CD4-positive, alpha-beta T cell treated with Interleukin-2 at 100 ng/mL for 4 hours (primary cell): ENCODE measurements at places on chromosomes 7 and 10.

GRCh38 chr10:79547973-79548372 is 12.2 kb downstream of the SFTPA2 start:
- DNase-seq: peak; percentile 1

- DNase-seq: no peak
These were observed 17.6 kb downstream of the GPRIN2 start for GRCh38 chr10:46538717-46539426.

DNA sequence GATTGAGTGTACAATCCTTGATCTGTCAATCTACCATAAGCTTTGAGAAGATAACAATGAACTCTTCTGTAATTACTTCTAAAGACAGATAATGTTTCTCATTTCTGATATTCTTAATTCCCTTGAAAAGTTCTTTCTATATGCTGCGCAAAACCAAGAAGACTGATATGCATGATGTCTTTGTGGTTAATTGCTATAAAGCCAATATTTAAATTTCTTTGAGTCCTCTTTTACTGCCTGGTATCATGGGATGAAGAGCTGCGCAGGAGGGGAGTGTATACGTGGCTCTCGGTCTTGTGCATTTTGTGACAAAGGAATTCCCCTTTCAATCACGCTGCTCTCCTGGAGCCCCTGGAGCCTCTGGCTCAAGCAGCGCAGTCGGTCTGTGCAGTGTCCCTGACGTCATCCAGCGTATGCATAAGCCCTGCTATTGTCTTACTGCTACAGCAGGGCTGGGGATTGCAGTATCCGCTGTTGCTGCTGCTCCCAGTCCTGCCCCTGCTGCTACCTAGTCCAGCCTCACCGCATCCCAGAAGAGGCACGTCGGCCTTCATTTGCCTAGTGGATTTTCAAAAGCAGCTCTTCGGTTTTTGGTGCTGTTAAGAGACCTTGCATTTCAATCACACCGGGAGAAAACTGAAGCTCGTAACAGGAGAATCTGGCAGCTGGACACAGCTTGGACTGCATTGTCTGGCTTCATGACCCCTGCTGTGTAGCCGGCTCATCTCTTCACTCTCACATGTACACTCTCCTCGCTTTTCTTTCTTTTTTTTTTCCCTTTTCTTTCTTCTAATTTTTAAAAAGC is 66.7 kb downstream of the ST7 start:
- no peak for DNase-seq

DNA sequence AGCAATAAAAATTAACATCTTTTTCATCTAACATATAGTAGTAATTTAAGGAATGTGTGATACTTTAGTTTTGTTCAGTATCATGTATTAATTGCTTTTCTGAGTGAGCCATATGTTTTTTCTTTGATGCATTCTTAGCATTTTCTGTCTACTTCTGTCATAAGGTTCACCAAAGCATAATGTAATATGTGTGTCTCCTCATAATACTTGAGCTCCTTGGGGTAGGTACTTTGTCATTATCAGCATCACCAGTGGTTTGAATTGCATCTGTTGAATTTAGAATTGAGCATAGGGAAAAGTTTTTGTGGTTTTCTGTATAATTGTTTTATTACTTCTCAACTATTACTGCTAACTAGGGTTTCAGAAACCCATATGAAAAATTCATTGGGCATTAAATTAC is 26.5 kb downstream of the VPS50 start:
- no peak for DNase-seq

DNA sequence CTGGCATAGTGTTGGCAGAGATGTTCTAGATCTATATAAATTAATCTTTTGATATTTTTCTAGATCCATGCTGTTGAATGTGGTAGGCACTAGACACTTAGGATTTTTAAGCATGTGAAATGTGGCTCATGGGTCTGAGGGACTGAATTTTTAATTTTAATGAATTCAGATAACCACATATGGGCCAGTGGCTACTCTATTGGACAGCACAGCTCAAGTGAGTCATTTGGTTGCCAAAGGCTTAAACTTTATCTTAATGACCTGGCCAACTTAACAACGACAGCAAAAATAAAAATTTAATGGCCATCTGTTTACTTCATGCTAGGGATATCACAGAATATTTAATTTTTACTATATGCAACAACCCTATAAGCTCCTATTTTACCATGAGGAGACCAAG is 61.4 kb downstream of the CDK14 start:
- DNase-seq: no peak

DNA sequence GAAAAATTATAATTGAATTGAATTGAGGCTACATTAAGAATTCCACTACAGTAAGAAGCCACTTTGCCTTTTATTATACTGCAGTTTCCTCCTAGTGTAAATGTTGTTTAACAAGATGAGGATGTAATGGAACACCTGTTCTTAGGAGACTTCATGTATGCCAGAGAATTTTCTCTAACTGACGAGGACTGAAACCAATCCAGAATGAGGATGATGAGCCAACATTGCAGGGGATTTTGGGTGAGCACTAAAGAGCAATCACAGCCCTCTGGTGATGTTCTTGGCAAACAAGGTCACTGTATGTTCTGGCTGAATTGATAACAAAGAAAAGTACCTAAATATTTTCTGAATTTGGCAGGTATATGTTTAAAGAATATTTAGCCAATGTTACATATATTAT is 60.9 kb downstream of the RELN start:
- no peak for DNase-seq

DNA sequence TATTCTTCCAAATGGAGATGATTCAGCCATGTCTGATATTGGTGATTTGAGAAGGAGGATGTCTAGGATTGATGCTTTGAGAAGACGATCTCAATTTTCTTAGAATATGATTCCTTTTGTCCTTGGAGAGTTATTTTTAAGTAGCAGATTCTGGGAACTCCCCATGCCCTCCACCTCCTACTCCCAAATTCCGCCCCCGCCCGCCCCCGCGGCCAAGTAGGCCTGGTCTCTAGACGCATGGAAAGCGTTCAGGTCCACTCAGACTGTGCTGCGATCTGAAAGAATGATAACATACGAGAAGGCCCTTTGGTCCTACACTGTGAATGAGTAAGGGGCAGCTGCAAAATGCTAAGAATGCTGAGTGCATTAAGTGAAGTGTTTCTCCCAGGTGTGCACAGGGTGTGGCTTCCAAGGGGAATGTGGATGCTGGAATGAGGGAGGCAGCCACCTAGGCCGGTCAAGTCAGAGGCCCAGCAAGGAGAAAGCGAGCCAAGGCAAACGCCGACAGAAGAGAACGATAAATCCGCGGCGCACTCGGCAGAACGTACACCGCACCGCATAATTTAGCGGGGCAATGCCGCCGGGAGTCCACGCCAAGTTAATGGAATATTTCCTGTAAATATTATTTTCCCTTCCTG is 142.3 kb downstream of the PRPF18 start:
- no peak for DNase-seq

- no peak for DNase-seq
These were observed 169.4 kb downstream of the KIAA1217 start for GRCh38 chr10:24378126-24378920.

DNA sequence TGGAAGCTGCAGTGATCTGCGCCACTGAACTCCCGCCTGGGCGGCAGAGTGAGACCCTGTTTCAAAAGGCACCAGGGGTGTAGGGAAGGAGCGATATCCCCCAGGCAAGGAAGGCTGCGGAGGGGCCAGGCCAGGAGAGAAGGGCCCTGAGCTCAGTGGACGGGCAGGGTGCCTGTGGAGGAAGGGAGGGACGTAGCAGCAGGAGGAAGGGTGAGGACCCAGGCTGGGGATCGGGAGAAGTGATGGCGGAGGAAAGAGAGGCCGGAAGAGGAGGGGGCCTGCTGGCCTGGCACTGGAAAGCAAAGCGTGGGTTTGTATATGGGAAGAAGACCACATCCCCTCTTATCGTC is 45.6 kb downstream of the ALOX5 start:
- DNase-seq: no peak

DNA sequence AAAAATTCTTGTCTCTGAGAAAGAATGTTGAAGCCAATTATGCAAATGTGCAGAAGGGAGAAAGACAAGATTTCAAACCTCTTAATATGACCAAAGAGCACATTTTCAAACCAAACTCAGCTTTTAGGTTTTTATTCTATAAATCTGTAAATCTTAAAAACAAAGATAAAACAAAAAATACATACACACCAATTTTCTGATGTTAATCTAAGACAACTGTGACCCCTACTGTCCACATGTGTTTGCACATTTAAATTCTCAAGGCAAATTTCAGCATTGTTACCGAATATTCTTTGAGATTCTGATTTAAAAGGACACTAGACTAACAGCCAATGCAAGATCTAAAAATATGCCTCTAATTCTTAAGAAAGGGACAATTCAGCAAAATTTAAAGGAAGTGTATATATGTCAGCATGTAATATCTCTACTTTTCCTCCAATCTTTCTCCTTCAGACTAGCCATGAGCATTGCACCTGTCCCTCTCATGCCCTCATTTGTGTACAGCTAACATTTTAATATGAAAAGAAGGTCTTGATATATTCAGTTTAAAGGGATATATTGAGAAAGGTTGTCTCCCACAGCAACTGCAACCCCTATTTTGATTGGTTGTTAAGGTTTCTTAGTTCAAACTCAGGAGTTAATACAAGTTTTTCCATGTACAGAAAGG is 417.9 kb downstream of the IPMK start:
- DNase-seq: no peak

GRCh38 chr10:33982995-33983394 is 648.5 kb upstream of the NRP1 start:
- DNase-seq: no peak

DNA sequence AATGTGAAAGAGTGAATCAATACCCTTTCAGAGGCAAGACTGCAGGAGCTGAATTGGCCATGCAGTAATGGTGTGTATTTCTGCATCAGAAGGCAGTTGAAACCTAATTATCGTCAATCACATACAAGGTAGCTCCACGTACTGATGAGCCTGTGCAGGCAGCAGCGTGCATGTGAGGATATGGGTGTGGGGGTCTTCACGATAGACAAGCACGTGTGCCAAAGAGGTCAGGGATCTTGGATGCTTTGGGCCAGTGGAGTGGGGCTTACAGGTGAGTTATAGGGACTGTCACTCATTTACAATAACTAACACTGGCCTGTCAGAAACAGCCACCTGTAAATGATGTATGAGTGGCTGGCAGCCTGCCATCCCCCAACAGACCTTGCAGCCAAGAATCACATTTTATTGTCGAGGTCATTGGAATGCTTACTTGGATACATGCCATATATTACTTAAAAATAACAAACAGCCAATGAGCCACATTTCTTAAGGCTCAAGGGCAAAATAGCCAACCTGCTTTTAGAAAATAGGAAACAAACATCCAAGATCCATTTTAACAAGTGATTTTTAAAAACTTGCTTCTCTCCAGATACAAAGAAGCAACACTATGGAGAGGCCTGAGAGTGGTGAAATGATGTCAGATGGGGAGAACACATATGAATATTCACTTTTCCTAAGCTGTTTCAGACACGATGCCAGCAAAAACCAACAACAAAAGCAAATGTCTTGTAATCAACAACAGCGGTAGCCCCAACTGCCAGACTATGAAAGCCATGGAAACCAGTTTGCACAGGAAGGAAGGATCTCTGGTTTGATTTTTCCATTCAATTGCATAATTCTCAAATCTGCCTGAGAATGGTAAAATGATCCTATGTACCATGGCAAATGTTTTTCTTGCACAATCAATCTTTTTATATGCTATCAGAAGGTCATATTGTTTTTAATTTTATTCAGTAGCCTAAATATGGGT is 210.7 kb downstream of the SKAP2 start:
- DNase-seq: no peak

- DNase-seq: no peak
These were observed 13.7 kb upstream of the CHST15 start for GRCh38 chr10:124107072-124107471.

GRCh38 chr10:69506487-69506833 is 55.2 kb downstream of the TSPAN15 start:
- DNase-seq: no peak

DNA sequence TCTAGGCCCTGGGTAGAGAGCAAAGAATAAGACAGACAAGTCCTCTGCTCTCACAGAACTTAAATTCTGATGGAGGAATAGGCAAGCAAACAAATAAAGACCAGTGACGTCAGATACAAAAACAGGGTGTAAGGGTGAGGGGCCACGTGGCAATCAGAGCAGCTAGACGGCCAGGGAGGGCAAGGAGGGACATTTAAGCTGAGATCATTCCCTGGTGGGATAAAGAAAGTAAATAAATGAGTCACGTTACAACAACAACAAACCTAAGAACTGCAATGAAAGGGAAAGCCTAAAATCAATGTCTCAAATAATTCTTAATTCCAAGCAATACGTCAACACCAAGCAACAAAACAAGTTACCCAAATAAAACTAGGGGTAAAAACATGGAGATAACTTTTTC is 21.8 kb downstream of the STN1 start:
- DNase-seq: no peak

- no peak for DNase-seq
These were observed 613 bp upstream of the BUB3 start for GRCh38 chr10:123153486-123154091.

GRCh38 chr10:11242443-11243387 is 225.0 kb downstream of the CELF2 start:
- peak; percentile 25 for DNase-seq

- DNase-seq: no peak
These were observed 42.1 kb upstream of the INSIG1 start for GRCh38 chr7:155255621-155256020.
